ENCODE measurements at places on chromosomes 13 and 19.

GRCh38 chr13:91017031-91017668 is 330.3 kb upstream of the MIR17HG start:
- no peak for DNase-seq

DNA sequence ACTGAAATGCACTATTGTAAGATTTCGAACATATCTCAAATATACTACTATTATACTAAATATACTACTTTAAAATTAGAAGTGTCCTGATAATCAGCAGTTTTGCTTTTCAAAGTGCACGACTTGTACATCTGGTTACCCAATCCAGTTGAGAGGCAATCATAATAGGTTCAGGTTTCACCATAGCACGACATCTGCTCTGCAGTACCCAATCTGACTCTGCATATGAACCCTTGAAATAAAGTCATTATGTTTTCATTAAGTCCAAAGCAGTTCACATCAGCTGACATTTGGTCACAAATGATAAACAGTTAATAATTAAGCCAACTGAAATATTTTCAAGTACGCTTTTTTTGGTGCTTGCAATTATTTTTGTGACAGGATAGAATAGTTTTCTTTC is 90.6 kb downstream of the PCDH9 start:
- DNase-seq = no peak

DNA sequence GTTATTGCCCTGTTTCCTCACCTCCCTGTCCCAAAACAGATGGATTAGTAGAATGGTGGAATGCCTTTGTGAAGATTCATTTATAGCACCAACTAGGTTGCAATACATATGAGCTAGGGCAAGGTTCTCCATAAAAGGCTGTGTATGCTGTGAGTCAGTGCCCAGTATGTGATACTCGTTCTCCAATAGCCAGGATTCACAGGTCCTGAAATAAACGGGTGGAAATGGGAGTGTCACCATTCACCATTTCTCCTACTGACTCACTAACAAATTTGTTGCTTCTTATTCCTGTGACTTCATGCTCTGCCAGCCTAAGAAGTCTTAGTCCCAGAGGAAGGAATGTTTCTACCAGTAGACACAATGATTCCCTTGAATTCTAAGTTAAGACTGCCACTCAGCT is 1745.4 kb downstream of the SLITRK1 start:
- no peak for DNase-seq

GRCh38 chr13:94327318-94327717 is 152.2 kb downstream of the DCT start:
- DNase-seq = no peak

DNA sequence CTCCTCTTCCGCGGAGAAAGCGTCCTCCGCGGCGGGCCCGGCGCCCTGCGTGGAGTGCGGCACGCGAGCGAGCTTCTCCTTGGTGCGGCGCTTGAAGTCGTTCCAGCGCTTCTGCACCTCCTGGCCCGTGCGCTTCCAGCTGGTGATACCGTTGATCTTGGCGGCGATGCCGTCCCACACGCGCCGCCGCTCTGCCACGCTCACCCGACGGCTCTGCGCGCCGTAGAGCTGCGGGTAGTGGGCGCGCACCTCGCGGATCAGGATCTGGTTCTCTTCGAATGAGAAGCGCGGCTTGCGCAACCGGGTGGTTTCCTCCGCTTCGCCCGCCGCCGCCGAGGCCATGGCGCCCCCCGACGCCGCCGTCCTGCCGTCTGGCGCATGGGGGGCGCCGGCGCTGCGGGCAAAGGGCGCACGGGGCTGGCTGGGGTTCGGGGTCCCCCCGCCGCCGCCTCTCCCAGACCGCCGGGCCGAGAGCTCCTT is 941 bp downstream of the MYPOP start:
- no peak for DNase-seq

GRCh38 chr13:68522184-68522583 is 1292.0 kb upstream of the PCDH9 start:
- DNase-seq = no peak

DNA sequence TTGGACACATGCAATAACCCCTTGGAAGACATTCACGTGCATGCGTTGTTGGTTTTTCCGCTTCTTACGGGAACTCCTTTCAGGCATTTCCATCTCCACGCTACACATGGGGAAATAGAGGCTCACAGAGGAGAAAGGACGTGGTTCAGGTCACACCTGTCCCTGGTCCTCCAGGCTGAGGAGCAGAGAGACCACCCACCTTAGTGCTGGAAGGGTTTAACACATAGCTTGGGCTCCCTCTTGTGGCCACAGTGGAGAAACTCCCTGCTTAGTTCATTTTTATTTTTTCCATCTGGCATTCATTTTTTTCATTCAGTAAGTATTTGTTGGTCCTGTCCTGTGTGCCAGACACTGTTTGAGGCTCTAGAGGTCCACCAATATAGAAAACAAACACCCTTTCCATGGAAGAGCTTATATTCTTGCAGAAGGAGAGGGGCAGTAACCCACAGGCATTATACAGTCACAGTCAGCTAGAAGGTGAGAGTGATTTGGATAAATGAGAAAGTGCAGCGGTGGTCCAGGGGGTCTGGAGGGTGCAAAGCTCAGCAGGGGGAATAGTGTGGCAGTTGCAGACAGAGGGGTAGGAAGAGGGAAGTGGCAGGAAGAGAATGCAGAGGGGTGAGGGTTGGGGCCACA is 24.2 kb upstream of the TTYH1 start:
- no peak for DNase-seq

GRCh38 chr19:4539693-4540581 is at the start of gene LRG1:
LRG1 (minus strand) TSS chr19:4540036; CDS start chr19:4540013, 23 bp downstream.
- no peak for DNase-seq

DNA sequence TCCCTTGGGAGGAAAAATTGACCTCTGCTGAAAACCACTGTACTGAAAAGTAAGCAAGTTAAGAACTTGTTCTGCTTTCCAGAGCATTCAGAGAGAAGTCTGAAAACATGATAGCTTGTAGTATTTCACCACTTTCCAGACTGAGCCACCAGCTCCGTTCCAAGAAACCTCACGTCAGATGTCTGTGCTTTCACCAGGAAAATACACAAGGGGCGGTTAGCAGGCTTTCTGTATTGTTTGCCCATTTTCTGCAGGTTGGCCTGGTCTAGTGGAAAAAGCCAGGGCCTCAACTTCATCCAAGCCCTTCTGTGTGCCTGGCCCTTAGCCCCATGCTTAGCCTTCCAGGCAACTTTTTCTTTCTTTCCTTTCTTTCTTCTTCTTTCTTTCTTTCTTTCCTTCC is 36.4 kb downstream of the RXFP2 start:
- DNase-seq = no peak
